ENCODE measurements at places on chromosomes 12 and 14. TPM values are rescaled to one million over a fixed set of nuclear protein-coding genes. Genes with fewer than 3 reads are reported as not detected.

Gene REP15
- 1.7 TPM for total RNA-seq

Gene COX8C
- not detected for total RNA-seq

Gene CLEC1B
- total RNA-seq = 0.69 TPM

Gene ANKLE2
- 32.3 TPM for total RNA-seq

DNA sequence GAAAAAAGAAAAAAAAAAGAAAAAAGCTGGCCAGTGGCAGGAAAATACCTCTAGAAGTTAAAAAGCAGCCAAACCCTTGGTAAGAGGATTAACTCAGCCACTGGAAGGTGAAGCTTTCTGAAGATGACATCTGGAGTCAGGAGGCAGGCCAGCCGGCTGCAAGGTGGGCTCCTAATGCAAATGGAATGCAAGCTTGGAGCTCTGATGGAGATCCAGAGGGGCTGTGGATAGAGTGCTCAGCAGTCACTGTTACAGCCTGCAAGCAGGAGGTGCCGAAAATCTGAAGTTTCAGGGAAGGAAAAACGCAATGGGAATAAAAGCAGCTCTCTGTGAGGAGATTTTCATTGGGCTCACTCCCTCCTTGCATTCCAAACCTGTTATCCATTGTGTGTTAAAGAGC lies 41.0 kb downstream of the GSC start:
- no peak overlapping the region for H3K4me3 ChIP-seq
- H3K27me3 ChIP-seq = no peaks in the 10 kb centered on the region

GRCh38 chr12:109764123-109764522 lies 50.5 kb downstream of the FAM222A start:
- no peak overlapping the region for H3K27ac ChIP-seq
- no peak overlapping the region for H3K4me3 ChIP-seq
- peaks cover 27% of the 10 kb centered on the region for H3K36me3 ChIP-seq
- H3K4me1 ChIP-seq = peaks cover 39% of the 10 kb centered on the region

GRCh38 chr14:67577181-67577808 lies 22.8 kb downstream of the PIGH start:
- peaks cover 3% of the 10 kb centered on the region for H3K4me1 ChIP-seq
- H3K36me3 ChIP-seq = peaks cover 84% of the 10 kb centered on the region
- H3K27me3 ChIP-seq = no peaks in the 10 kb centered on the region
- no peak overlapping the region for H3K4me3 ChIP-seq
- H3K27ac ChIP-seq = no peak overlapping the region

- H3K4me3 ChIP-seq = no peak overlapping the region
- no peaks in the 10 kb centered on the region for H3K4me1 ChIP-seq
- no peak overlapping the region for H3K27ac ChIP-seq
- H3K27me3 ChIP-seq = no peaks in the 10 kb centered on the region
- DNase-seq = no peak
Observed at GRCh38 chr14:28653521-28653920, 113.1 kb upstream of the FOXG1 start.

DNA sequence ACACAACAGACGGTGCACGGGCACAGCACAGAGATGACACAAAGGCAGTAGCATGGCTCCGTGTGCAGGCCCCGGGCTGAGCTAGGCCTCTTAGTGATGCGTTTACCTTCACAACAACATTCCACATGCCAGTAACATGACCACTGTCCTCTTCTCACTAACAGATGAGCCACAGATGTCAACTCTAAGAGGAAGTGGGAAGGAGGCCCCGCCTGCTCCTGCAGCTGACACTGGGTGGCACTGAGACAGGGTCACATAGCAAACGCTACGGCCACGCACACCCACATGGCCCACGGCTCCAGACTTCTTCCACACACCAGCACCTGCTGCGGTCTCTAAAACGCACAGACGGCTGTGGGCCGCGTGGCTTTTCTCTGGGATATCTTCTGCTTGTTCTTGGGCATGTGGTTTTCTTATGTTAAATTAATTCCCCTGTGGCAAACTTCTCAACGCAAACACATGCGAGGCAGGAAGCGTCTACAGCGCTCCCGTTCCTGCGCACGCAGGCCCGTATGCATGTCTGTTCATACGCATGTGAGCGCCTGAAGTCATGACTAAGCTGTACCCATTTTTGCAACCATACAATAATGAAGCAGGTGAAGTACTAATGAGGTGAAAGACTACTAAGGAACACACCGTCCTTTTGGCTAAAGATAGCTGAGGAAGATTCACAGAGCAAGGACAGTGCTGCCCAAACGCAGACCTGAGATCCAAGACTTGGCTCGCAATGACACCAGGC lies 26.8 kb downstream of the AMN start:
- H3K36me3 ChIP-seq = peaks cover 96% of the 10 kb centered on the region

DNA sequence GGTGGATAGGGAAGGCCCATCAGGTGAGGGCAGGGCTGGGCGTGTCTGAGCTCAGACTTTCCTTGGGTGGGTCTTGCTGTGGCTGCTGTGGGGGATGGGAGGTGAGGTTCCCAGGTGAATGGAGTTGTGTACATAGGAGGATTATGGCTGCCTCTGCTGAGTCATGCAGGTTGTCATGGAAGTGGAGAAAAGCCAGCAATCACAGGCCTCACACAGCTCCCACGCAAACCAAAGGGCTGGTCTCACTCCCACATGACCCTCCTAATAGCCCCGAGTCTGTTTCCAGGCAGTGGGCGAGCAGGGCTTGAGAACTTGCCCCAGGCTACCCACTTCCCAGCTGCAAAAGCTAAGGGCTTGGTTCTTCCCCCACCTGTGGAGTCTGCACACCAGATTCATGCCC lies 149.5 kb downstream of the IPO8 start:
- H3K27ac ChIP-seq = no peak overlapping the region
- H3K4me3 ChIP-seq = no peak overlapping the region
- no peak for DNase-seq

DNA sequence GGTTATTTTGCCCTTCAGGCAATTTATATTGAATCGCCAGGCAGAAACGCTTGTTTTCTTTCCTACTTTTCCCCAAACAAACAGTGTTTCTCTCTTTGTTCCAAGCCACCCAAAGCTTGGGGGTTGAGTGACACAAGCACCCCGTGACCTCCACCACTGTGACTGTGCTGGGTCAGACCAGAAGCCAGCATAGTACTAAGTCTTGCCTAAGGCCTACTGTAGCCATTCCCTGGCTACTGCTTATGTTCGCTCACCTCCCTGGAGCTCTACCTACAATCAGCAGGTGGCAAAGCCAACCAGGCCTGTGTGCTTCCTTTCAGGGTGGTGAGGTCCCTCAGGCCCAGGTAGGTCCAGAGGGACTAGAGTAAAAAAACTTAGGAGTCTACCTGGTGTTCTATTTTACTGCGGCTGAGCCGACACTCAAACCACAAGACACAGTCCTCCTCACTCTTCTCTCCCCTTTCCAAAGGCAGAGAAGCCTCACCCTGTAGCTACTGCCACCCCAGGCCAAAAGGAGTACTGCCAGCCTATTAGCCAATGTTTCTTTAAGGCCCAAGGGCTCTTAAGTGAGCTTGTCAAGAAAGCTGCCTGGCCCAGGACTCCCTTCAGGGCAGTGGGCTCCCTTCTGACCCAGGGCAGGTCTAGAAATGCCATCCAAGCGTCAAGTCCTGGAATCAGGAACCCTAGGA lies 411.8 kb upstream of the MIS18BP1 start:
- no peaks in the 10 kb centered on the region for H3K36me3 ChIP-seq
- DNase-seq = no peak
- H3K4me3 ChIP-seq = no peak overlapping the region

DNA sequence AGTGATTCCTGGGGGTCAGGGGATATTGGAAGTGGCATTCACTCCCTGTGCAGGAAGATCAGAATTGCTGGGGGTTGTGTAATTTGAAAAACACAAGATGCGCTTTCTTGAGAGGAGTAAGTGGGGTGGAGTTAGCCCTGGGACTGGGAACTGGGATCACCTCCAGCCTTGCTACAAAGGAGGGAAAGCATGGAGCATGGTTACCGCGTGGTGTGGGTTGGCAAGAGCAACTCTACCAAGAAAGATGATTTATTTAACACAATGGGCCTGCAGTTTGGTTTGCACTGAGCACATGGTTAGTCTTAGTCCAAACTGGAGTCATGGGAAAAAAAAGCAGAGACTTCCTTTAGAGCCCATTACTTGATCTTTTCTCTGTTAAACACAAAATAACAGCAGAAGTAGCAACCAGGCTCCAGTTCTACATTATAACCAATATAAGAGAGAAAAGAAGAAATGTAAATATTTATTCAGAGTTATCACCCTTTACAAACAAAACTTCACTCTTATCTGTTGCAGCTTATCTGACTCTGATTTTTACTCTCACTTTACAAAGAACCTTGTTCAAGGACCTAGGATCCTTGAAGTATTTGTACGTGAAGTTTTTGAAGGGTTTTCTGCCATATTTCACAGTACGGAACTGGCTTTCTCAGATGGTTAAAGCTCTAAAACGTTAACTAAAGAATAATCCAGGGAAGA lies 2.1 kb upstream of the NIN start:
- H3K4me1 ChIP-seq = peaks cover 12% of the 10 kb centered on the region
- DNase-seq = no peak
- no peak overlapping the region for H3K27ac ChIP-seq
- H3K4me3 ChIP-seq = no peak overlapping the region
- no peaks in the 10 kb centered on the region for H3K36me3 ChIP-seq
- peaks cover 3% of the 10 kb centered on the region for H3K27me3 ChIP-seq
